ENCODE measurements at places on chromosomes 5 and 9. TPM values are rescaled to one million over a fixed set of nuclear protein-coding genes. Genes with fewer than 3 reads are reported as not detected.

The SOHLH1 gene
- not detected for polyA plus RNA-seq

The TXNDC8 gene
- not detected for polyA plus RNA-seq

The SPACA9 gene
- polyA plus RNA-seq, result 3.1 TPM

The SLC45A2 gene
- polyA plus RNA-seq, result not detected

The SARDH gene
- polyA plus RNA-seq, result 2.7 TPM

DNA sequence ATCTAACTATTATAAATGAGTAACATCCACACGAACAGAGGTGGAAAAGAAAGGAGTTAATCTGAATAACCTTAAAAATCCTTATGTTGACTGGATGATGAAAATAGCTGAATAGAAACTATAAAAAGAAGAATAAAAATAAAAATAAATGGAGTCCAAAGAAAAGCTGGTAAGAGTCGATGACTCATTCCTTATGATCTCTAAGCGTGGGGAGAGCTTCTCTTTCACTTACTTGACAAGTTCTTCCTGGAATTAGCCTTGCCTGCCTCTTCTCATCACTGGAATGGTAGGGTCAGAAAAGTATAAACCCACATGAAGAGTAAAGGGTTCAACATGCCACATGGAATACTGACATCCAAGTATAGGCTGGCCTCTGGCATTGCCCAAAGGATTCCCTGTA is 477.0 kb upstream of the RGMB start:
- no peak for DNase-seq

DNA sequence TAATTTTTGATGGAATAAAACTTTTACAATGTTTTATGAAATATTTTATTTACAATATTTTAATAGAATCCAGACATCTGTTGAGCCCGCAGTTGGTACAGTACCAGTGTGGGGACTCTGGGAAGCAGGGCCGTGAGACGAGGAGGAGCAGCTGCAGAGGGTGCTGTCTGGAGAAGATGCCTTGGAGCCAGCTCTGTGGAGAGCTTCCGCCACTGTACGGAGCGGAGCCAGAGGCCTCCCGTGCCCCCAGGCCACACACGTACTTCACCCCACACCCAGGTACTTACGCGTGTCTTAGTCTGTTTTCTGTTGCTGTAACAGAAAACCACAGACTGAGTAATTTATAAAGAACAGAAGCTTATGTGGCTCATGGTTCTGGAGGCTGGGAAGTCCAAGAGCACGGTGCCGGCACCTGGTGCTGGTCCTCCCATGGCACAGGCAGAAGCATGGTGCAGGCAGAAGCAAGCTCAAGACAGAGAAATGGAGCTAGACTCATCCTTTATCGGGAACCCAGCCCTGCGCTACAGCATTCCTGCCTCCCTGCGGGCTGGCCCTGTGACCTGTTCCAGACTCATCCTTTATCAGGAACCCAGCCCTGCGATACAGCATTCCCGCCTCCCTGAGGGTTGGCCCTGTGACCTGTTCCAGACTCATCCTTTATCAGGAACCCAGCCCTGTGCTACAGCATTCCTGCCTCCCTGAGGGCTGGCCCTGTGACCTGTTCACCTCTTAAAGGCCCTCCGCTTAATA is 23.3 kb downstream of the CEP72 start:
- DNase-seq, result no peak

DNA sequence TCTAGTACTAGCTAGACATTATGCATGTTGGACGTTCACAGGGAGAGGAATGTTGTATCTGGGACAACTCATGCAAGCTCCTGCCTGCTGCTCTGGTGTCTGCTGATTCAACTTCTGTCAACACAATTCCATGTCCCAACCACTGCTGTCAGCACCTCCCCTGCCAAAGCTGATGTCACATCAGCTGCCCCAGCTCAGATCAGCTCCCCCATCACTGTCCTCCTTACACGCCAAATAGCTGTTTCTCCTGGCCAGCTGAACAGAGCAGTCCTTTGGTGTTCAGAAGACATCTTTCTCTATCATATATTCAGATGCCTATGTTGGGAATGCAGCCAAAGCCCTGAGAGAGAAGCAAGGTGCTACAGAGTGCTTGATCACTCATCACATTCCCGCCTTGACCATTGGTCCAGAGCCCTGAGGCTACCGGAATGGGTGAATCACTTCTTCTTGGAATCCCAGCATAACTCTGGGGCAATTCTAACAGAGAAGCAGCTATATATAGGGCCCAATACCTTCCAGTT is 223.3 kb downstream of the SEC61B start:
- DNase-seq, result no peak

DNA sequence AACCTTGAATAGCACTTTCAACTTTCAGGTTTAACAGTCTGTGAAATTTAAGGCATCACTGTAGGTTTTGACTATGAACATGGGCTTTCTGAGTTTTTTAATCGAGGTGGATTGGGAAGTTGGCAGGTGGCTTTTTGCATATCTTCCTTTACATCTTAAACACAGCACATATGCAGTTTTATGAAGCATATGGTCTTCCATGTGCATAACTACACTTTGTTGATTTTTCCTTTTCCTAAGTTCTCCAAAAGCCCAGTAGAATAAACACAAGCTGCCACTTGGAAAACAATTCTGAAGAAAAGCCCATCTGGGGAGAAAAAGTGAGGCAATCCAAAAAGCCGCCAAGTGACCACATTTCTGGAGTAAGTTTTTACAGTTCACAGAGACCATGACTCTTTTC is 236.5 kb upstream of the IL12B start:
- no peak for DNase-seq

DNA sequence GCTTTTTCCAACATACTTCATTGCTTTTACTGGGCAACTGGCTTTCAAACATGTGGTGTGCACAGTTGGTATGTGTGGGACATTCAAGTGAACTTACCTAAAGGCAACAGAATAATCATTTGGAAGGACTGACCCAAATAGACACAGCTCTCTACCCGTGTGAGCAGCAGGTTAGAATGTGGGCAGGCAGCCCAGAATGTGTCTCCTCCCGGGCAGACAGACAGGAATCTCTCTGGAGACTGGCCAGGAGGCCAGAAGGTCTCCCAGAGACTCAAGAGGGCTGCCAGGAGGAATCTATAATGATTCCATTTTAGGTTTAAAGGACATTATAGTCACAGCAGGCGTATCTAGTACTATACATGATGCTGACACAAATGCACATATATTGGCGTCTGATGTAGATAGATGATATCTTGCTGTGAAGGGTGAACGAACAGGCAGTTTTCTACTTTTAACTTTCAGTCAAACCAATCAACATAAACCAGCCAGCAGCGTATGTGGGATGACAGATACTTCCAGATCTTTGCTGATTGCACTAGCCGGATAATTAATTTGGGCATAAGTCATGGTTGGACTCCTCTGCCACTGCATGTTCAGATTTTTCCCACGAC is 297.4 kb upstream of the ZNF608 start:
- DNase-seq, result no peak

DNA sequence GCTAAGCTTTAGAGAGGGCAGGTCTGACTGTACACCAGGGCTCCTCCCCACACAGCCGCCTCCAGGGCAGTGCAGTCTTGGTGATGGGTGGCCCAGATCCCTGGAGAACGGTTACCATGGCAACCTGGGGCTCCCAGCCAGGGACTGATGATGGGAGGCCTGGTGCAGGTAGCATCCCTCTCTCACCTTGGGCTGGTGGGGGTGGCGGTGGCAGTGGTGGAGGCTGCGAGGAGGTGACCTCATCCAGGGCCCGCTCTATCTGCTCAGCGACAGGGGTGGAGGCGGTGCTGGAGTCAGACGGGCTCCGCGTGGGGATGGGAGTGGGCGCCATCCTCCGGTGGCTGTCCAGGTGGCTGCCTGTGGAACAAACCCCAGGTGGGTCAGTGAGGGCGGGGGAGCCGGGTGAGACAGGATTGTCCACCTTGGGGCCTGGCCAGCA is 12.3 kb downstream of the PRR7 start:
- DNase-seq, result no peak

DNA sequence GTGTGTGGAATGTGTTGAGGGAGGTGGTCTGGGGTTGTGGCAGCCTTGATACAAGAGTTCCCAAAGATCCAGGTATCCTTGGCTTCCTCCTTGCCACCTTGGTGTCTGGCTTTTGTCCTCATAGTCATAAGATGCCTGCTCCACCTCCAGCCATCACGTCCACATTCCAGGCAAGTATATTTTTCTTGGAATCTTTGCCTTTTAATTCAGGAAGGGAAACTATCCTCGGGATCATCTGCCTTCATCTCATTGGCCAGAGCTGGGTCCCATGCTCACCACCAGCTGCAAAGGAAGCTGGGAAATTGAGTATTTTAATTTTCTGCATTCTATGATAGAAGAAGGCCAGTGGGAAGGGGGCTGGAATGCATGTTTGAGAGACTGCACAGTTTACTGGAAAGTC is 186.7 kb downstream of the C9orf50 start:
- DNase-seq, result no peak

Measured in naive thymus-derived CD8-positive, alpha-beta T cell (primary cell).